Mesothelial cell of epicardium (in vitro differentiated cells): ENCODE measurements at places on chromosomes 7 and 10. TPM values are rescaled to one million over a fixed set of nuclear protein-coding genes. Genes with fewer than 3 reads are reported as not detected.

GRCh38 chr10:105192861-105193260 is 551.8 kb downstream of the SORCS3 start:
- DNase-seq, result no peak

- DNase-seq, result no peak
Measured at GRCh38 chr7:120260111-120260510, 12.9 kb upstream of the KCND2 start.

GRCh38 chr7:727104-727805 is at the start of gene PRKAR1B:
PRKAR1B (minus strand) TSS chr7:727281; CDS start chr7:711505, 15,776 bp downstream.
- no peak for DNase-seq

DNA sequence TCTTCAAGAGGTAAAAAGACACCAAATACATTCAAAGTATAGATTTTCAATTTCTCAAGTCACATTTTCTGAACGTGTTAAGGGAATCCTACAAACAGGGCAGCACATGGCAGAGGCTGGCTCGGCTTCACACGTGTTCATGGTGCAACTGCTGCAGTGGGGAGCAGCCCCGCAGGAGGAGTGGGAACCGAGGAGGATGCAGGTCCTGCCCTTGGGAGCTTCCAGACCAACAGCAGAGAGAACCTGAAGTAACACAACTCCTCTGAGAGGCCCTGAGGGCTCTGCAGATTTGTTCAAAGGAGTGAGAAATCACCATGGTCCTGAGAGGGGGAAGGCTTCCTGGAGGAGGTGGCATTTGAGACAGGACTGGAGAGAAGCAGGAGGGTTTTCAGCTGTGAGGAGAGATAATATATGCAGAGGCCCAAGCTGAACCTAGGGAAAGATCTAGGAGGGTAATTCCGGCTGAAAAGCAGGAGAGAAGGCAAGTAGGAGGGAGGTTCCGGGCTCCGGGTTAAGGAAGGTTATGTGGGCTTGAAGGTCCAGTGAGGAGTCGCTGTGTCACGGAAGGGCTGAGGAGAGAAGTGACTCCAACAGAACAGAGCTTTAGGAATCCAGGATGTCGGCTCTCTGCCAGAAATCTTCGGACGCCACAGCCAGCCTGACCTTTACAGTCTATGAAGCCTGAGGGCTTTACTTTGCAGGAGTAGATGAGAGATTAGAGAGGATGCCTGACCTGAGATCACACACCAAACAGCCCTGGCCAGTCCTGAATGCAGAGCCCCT is 77.5 kb downstream of the GPR26 start:
- DNase-seq, result no peak

Gene LBX1
- total RNA-seq, result not detected in 3 replicates

Gene CAV2
- total RNA-seq, result 8.5 to 10.8 TPM (median 8.9 TPM) in 3 replicates

Gene NAT16
- total RNA-seq, result not detected in 3 replicates
